GM12878 (cell line): ENCODE measurements at places on chromosomes 7 and 10.
A peak's percentile ranks its signal among the peaks of the same experiment; 100 is the strongest.

GRCh38 chr10:46226900-46227558 is 59.8 kb upstream of the ANTXRL start:
- DNase-seq = no peak

- DNase-seq = no peak
Observed at GRCh38 chr7:157662981-157663716, 326.3 kb downstream of the DNAJB6 start.

DNA sequence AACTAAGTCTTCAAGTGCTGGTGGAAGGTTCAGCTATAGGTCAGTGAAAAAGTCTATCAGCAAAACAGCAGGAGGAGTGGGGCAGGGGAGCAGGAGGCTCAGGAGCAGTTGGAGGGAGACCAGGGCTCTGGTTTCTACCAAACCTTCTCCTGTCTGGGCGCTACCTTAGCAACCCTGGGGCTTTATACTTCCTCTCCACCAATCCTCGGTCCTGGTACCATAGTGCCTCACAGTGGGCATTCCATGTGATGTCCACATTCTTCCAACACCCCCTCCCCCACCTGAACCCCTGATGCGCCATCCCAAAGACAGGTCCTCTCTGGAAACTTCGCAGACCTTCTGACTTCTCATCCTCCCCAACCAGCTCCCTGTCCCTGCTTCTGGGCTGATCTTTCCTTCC is 25.3 kb upstream of the ACSM6 start:
- no peak for DNase-seq

GRCh38 chr7:102451371-102452054 is 13.2 kb downstream of the ALKBH4 start:
- DNase-seq = no peak

DNA sequence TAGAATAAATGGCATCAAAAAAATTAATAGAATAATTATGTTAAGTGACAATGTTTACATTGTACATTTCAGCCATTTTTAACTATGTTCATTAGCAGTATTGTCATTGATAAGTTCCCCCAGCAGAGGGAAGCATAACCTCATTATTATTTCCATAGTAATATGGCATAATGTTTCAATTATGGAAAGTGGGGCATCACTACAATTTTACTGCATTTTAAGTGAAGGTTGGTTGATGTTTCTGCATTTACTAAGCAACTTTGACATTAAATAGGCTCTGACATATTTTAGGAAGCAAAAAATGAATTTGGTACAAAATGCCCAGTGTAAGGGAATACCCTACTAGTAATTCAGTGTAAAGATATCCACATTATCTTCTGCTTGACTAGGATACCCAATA is 218.3 kb downstream of the SEMA3A start:
- DNase-seq = no peak

DNA sequence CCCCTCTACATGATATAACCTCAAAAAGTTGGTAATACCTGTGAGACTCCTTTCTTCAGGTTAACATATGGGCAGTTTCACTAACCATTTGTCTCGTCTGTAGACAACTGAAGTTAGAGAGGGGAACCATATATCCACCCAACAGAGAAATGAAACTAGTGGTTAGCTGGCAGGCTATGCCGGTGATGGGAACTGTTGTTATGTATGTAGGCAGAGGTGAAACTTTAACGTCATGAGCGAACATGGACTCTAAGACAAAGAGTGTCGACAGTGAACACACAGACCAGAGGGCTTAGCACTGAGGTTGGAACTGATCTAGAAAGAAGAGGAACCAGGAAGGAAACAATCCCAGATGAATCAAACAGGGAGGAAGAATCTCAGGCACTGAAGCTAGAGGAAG is 112.4 kb downstream of the ELMO1 start:
- peak; percentile 94 for DNase-seq

GRCh38 chr10:11797847-11798633 is 25.1 kb upstream of the PROSER2 start:
- no peak for DNase-seq

DNA sequence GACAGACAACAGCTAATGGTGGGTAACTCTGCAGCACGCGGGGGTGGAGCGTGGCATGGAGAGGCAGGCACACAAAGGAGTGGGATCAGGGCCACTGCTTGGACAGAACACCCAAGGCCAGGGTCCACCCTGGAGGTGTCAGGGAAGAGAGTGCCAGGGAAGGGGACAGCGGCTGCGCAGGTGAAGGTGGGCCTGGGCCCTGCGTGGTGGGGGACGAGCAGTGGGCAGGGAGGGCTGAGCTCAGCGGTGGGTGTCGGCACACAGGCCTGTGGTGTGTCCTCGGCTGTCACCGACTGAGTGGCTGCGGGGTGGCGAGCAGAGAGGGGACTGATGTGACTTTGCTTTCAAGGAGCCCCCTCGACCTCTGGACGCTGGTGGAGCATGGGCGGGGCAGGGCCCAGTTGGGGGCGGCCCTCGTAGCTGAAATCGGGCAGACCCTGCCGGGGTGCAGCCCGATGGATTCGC is 8.4 kb upstream of the SCART1 start:
- DNase-seq = no peak

DNA sequence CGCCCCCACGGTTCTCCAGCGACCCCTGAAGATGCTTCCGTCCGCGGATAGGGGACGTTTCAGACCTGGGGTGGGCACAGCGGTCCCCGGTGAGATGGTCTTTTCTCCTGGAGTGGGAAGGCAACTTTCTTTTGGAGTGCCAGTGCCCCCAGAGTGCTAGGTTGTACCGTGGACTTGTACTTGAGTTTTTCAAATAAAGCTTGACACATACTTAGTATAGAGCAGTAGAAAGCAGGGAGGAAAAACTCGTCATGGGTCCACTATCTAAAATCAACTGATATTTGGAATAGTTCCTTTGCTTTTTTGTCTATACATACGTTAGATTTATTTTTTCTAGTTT is 28.4 kb downstream of the RBM20 start:
- no peak for DNase-seq

DNA sequence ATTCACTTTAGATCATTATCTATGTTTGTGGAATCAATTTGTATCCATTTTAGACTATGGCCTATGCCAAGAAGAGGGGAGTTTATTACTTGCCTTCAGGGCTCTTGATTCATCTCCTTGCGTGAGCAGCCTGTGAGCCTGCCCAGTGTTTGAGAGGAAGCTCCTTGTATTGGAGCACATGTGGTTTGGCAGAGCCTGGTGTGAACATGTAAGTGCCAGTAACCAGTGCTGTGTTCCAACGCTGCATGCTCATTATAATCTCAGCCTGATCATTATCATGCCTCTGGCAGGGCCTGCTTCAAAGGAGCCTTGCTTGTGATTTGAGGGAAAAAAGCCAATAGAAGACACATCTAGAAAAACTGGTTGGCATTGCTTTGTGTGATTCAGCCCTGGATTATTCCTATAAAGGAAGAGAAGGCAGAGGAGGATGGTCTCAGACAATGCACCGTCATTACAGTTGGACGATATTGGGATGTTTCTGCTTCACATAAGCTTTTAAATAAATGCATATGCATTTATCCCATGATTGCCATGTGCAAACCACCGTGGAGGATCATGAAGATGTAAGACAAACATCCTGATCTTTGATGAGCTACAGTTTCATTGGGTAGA is 203.4 kb upstream of the AHR start:
- no peak for DNase-seq

DNA sequence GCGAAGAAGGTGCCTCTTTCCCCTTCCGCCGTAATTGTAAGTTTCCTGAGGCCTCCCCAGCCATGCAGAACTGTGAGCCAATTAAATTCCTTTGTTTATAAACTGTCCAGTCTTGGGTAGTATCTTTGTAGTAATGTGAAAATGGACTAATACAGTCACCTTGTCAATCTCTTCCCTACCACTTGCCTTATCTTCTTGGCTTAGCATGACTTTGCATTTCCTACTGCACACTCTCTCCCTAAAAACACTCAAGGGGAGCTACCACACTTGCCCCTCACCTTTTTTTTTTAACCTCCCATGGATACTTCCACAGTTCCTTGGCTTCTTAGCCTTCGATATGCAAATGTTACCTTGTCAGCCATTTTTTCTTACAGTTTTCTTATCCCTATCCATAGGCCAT is 7.4 kb upstream of the CDK6 start:
- no peak for DNase-seq

DNA sequence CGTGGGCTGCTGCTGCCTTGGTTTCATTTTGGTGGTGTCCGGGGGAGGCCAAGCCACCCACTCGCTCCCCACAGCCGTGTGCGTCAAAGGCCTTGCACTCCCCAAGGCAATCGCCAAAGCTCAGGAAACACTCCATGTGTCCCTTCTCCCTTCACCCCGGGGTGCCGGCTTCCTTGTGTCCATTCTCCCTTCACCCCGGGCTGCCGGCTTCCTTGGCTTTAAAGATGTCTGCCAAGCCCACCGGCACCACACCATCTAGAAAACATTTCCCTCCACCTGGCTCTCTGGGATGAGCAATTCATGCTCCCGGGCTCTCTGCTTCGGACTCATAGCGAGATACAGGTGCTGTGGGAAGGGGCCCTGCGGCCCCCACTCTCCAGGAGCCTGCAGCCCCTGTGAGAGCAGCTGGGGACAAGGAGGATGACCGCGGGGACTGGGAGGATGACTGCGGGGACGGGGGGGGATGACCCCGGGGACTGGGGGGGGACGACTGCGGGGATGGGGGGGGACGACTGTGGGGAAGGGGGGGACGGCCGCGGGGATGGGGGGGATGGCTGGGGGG is 322.1 kb downstream of the DNAJB6 start:
- DNase-seq = no peak

DNA sequence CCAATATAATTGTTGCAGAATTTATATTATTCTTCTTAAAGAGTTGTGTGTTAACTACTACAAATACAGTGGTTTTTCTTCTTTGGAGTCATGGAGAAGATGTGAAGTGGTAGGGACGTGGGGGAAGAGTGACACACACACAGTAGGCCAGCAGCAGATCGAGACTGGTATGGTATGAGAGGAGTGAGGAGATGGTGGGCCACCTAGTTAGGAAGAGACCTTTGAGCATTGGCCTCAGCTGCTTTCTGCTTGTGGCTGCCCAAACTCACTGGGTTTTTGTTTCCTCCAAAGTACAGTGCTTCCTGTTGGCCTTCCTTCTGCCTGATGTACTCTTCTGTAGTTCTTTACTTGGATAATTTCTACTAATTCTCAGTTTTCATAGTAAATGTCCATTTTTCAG is 14.6 kb downstream of the VCL start:
- DNase-seq = no peak

GRCh38 chr10:133087679-133088178 is at the start of gene ADGRA1:
TSS of gene ADGRA1 (plus strand) at chr10:133087924. CDS start at chr10:133088910, 986 bp downstream.
- DNase-seq = no peak

- no peak for DNase-seq
Observed at GRCh38 chr10:110758898-110759297, 112.8 kb upstream of the PDCD4 start.

DNA sequence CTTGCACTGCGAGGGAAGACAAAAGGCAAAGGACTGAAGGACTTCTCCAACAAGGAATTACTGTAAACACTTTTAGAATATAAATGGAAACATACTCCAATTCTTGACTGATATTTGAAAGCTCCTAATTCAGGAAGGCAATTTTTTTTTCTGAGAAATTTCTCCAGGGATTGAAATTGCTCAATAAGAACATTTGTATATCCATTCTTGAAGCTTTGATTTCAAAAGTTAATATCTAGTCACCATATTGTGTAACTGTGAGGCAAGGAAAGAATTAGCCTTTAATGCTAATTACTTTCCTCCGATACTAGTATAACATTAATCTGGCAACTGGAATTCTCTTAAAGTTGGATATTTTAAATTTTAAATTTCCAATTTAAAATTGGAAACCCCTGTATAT is 188.4 kb upstream of the COL1A2 start:
- no peak for DNase-seq

DNA sequence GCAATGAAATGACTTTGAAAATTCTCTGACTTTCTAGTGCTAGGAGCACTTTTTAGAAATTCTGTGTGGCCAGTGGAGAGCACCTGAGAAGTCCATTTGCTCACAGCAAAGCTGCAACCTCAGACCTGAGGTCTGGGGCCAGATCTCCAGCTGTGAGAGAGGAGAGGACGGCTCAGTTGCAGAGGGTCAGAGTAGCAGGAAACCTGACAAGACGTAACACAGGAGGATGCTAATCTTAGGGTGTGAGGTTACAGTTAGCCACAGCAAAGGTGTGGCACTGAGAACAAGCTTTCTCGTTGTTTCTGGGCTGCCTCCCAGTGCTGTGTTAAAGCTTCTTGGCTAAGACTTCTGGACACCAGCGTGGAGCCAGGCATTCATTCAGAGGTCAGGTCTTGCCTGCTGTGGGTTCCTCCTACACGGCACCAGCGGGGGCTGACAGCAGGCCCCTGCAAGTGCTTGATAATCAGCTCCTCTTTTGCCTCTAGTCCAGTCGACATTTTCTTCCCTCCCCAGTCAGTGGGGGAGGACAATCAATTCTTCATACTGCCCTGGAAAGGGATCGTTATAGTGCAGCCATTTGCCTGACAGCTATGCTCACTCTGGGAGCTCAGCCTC is 435.4 kb upstream of the DPP6 start:
- DNase-seq = no peak

GRCh38 chr7:33842150-33842549 is 63.2 kb upstream of the BMPER start:
- DNase-seq = no peak

GRCh38 chr10:6746782-6747181 is 166.7 kb upstream of the PRKCQ start:
- no peak for DNase-seq

DNA sequence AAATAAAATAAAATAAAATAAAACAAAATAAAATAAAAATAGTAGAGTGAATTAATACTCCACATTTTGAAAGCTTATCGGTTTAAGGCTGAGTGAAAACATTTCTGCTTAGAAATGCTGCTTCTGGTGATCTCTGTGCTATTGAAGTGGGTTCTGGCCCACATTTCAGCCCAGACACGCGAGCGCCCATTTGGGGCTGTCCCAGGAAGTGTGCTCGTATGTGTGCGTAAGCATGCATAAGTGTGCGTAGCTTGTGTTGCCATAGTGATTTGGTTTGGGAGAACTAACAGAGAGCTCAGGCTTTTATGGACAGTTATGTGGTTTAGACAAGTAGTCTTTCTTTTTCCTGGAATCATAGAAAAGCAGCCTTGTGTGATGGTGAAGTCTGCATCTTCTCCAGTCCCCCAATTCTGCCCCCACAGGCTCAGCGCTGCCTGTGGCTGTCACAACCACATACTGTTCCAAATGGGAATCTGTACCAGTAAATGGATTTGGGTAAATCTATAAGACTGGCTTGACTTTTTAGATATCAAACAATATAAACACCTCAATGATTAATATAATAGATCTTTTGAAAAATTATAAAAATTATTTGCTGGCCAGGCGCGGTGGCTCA is 29.8 kb upstream of the PURB start:
- peak; percentile 21 for DNase-seq

DNA sequence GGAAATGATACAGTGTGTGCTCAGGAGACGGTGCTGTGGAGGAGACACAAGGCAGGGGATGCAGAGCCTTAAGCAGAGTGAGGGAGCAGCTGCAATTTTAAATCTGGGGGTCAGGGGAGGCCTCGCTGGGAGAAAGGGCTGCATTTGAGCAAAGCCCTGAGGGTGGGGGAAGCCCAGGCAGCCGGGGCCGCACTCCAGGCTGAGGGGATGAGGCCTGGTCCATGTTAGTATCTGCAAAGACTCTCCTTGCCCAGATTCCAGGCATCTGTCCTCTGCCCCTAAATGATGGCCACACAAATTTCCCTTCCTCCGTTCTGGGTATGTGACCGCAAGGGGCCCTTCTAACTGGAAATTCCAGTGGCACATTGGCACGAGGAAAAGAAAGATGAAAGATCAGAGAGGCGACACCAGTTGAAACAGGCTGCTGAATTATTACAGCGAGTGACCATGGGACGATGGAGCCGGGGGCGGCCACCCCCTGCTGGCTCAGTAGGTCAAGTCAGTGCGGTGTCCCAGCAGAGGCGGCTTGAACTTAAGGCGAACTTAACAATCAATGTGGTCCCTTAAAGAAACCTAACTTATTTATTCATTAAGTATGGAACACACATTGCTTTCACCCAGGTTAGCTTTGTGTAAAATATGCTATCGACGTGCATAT is 62.3 kb upstream of the KAT6B start:
- no peak for DNase-seq
